Stimulated activated CD4-positive, alpha-beta T cell treated with anti-CD3 and anti-CD28 coated beads, Interleukin-1b, Interleukin-23, amount 100 ng/mL, for 1 hour (primary cell): ENCODE measurements at places on chromosomes 7 and 10.

DNA sequence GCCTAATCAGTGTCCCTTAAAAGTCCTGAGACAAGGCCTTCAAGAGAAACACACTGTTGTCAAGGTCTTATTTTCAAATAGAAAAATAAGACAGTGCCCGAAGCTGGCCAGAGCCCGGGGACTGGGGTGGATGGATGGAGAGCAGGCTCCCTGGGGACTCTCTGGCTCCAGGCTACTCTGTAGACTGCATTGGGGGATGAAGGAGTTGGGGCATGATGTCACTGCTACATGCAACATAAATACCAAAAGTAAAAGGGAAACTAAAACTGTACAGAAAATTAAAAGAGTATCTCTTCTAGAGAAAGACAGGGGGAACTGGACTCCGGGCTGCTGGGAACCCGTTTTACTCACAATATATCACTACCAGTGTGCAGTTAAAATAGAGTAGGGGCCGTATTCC is 629.8 kb downstream of the KCNMA1 start:
- DNase-seq = no peak

DNA sequence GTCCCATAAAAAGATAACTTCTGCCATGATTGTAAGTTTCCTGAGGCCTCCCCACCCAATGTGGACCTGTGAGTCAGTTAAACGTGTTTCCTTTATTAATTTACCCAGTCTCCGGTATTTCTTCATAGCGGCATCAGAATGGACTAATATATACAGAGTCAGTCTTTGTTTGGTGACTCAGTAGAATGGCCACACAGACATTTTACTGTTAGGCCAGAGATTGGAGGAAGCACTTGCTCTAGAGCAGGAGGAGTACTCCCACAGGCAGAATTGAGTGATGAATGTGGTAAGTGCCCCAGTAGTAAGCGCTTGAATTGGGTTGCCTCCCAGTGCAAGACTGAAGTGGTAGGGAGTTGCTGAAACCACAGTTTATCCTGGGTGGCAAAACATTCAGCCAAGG is 149.5 kb upstream of the SMIM30 start:
- DNase-seq = no peak

GRCh38 chr10:103451091-103451813 is 918 bp downstream of the CALHM2 start:
- DNase-seq = no peak

GRCh38 chr10:88833723-88834122 is 17.9 kb downstream of the ANKRD22 start:
- DNase-seq = no peak

GRCh38 chr10:1253523-1254353 is 197.6 kb downstream of the WDR37 start:
- no peak for DNase-seq

- no peak for DNase-seq
These were observed 46.7 kb upstream of the SPOCK2 start for GRCh38 chr10:72134785-72135767.

DNA sequence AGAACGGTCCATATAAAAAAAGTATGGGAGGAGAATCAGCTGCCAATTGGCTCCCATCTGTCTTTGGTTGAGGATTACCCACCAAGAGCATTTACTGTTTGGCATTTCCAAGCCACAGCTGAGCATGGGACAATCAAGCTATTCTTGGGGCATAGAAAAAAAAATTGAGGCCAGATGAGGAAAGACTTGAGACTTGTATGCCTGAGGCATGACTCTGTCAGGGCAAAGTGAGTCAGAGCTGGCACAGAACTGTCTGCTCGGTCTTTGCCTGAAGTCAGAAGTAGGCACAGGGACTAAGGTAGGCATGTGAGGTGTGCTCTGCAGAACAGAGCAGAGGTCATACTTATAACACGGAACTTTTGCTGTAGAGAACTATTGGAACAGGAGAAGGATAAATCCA is 126.5 kb upstream of the CHRM2 start:
- DNase-seq = no peak

- no peak for DNase-seq
These were observed 2.7 kb downstream of the STMP1 start for GRCh38 chr7:135665042-135665441.

DNA sequence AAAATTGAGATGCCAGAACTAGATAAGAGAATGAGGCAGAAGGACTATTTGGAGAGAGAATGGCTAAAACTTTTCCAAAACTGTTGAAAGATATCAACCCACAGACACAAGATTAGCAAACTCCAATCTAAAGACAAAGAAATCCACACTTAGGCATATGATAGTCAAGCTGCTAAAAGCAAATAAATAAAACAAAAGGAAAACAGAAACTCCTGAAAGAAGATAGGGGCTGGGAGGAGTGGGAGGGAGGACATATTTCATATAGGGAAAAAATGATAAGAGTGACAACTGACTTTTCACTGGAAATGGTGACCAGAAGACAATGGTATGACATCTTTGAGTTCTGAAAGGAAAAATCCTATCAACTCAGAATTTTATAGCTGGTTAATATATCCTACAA is 105.4 kb upstream of the ADO start:
- DNase-seq = no peak
